ENCODE measurements at places on chromosomes 6 and 20. TPM values are rescaled to one million over a fixed set of nuclear protein-coding genes. Genes with fewer than 3 reads are reported as not detected.

ARMH2 gene
- total RNA-seq = not detected

SGK2 gene
- total RNA-seq = 0.23 TPM

CD24 gene
- total RNA-seq = 2,327 TPM

THBD gene
- total RNA-seq = 0.43 TPM

FOXQ1 gene
- not detected for total RNA-seq

- no peaks in the 10 kb centered on the region for H3K36me3 ChIP-seq
- H3K27me3 ChIP-seq = no peaks in the 10 kb centered on the region
- H3K27ac ChIP-seq = no peak overlapping the region
- H3K4me3 ChIP-seq = no peak overlapping the region
Measured at GRCh38 chr6:145069966-145070365, 665.4 kb downstream of the EPM2A start.

GRCh38 chr20:62737271-62737811 lies 28.7 kb downstream of the NTSR1 start:
- DNase-seq = no peak
- H3K36me3 ChIP-seq = no peaks in the 10 kb centered on the region
- no peak overlapping the region for H3K27ac ChIP-seq

GRCh38 chr6:21049572-21049971 lies 515.3 kb downstream of the CDKAL1 start:
- H3K4me3 ChIP-seq = no peak overlapping the region
- no peak for DNase-seq
- H3K36me3 ChIP-seq = no peaks in the 10 kb centered on the region
- H3K27ac ChIP-seq = no peak overlapping the region
- no peaks in the 10 kb centered on the region for H3K27me3 ChIP-seq
- H3K4me1 ChIP-seq = no peaks in the 10 kb centered on the region

- no peak overlapping the region for H3K4me3 ChIP-seq
- H3K27me3 ChIP-seq = no peaks in the 10 kb centered on the region
- no peaks in the 10 kb centered on the region for H3K36me3 ChIP-seq
Measured at GRCh38 chr20:53750827-53751619, 157.4 kb upstream of the ZNF217 start.

GRCh38 chr6:38603966-38604365 lies 35.8 kb downstream of the BTBD9 start:
- H3K4me1 ChIP-seq = no peaks in the 10 kb centered on the region
- no peak overlapping the region for H3K4me3 ChIP-seq
- DNase-seq = no peak
- no peaks in the 10 kb centered on the region for H3K36me3 ChIP-seq

GRCh38 chr20:62548471-62548870 lies 72.7 kb upstream of the GATA5 start:
- peaks cover 20% of the 10 kb centered on the region for H3K27me3 ChIP-seq
- no peaks in the 10 kb centered on the region for H3K36me3 ChIP-seq
- no peak for DNase-seq
- no peak overlapping the region for H3K27ac ChIP-seq

- H3K4me1 ChIP-seq = peaks cover 4% of the 10 kb centered on the region
- no peak for DNase-seq
- no peaks in the 10 kb centered on the region for H3K27me3 ChIP-seq
Measured at GRCh38 chr6:107272246-107272645, 156.9 kb upstream of the BEND3 start.

GRCh38 chr20:56859801-56860261 lies 230.7 kb downstream of the TFAP2C start:
- DNase-seq = peak; percentile 56
- H3K27ac ChIP-seq = no peak overlapping the region
- peaks cover 23% of the 10 kb centered on the region for H3K4me1 ChIP-seq
- H3K27me3 ChIP-seq = no peaks in the 10 kb centered on the region

- no peaks in the 10 kb centered on the region for H3K4me1 ChIP-seq
- H3K27me3 ChIP-seq = no peaks in the 10 kb centered on the region
- H3K27ac ChIP-seq = no peak overlapping the region
- H3K36me3 ChIP-seq = no peaks in the 10 kb centered on the region
- DNase-seq = no peak
Measured at GRCh38 chr6:100001915-100002388, 7.9 kb upstream of the MCHR2 start.

DNA sequence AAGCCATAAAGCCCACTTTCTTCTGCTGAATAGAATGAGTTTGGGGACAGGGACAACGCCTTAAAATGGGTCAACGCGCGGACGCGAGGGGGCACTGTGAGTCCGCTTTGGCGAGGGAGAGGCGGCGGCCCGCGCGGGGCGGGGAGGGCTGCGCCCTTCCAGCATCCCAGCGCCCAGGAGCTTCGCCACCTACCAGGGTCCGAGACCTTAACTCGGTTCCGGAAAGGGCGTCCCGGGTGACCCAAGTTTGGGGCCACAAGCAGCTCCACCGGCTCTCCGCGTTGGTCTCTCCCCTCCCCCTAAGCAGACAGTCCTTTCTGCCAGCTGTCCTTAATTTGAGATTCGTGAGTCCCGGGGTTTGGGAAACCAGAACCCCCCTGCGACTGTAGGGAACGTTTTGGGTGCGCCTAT lies 1.8 kb upstream of the SAMD5 start:
- peaks cover 9% of the 10 kb centered on the region for H3K4me1 ChIP-seq
- H3K27ac ChIP-seq = no peak overlapping the region
- no peaks in the 10 kb centered on the region for H3K36me3 ChIP-seq
- H3K4me3 ChIP-seq = no peak overlapping the region

GRCh38 chr20:18665135-18665534 lies 77.3 kb downstream of the DTD1 start:
- no peaks in the 10 kb centered on the region for H3K36me3 ChIP-seq
- H3K4me3 ChIP-seq = no peak overlapping the region
- no peak for DNase-seq
- H3K4me1 ChIP-seq = no peaks in the 10 kb centered on the region
- no peak overlapping the region for H3K27ac ChIP-seq

GRCh38 chr6:75746221-75746620 lies 2.8 kb upstream of the MYO6 start:
- DNase-seq = no peak
- no peaks in the 10 kb centered on the region for H3K36me3 ChIP-seq
- H3K27me3 ChIP-seq = no peaks in the 10 kb centered on the region
- no peak overlapping the region for H3K4me3 ChIP-seq
- H3K27ac ChIP-seq = no peak overlapping the region

DNA sequence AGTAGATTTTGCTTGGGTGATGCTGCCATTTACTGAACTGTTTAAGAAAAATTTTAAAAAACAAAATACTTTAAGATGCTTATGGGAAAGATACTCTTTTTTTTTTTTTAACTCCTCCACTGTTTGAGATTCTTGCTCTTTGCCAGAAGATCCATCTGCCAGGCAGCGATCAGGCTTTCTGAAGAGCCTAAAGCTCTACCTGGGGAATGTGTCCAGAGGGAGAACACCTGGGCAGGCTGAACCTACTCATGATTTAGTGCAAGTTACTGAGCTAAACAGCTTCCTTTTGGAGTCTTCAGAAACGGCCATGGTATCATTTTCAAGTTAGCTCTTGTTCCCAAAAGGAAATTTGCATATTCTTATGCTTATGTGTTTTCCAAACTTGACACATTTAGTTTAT lies 23.5 kb upstream of the MLIP start:
- no peak overlapping the region for H3K4me3 ChIP-seq
- H3K4me1 ChIP-seq = no peaks in the 10 kb centered on the region
- H3K27me3 ChIP-seq = no peaks in the 10 kb centered on the region
- no peak overlapping the region for H3K27ac ChIP-seq
- DNase-seq = no peak

- H3K27me3 ChIP-seq = no peaks in the 10 kb centered on the region
- no peak overlapping the region for H3K4me3 ChIP-seq
- peaks cover 27% of the 10 kb centered on the region for H3K36me3 ChIP-seq
- no peak overlapping the region for H3K27ac ChIP-seq
- peaks cover 1% of the 10 kb centered on the region for H3K4me1 ChIP-seq
- DNase-seq = no peak
Measured at GRCh38 chr6:169626169-169626568, 75.7 kb downstream of the WDR27 start.

Data from H1 (cell line).